Fibroblast of gingiva (primary cell): ENCODE measurements at places on chromosomes 7 and 10.
A peak's percentile ranks its signal among the peaks of the same experiment; 100 is the strongest.

GRCh38 chr7:73520673-73521635, 1.1 kb downstream of the BAZ1B start:
- peak; percentile 12 for DNase-seq

GRCh38 chr7:134827889-134828288, 48.5 kb downstream of the CALD1 start:
- DNase-seq, result peak; percentile 54

- peak; percentile 20 for DNase-seq
These were observed 247.0 kb upstream of the HABP2 start for GRCh38 chr10:113305871-113306270.

- peak; percentile 52 for DNase-seq
These were observed 506.0 kb downstream of the AUTS2 start for GRCh38 chr7:70104243-70104642.

DNA sequence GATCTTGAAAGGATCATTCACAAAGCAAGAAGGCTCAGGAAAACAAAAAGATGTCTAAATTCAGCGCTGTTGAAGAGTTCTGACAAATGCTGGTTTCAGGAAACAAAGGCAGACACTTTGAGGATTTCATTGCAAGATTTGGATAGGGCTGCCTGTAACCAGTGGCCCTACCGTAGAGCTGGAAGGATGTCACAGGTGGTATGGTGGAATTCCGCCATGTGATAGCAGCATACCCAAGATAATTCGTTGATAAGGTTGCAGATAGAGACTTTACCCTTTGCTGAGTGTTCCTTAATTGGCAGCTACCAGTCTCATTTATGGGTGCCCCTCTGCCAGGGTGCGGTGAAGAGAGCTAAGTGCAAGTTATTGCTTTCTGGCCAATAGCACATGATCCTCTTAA, 100.1 kb downstream of the WDR11 start:
- DNase-seq, result no peak
